ENCODE measurements at places on chromosomes 16 and 17.

DNA sequence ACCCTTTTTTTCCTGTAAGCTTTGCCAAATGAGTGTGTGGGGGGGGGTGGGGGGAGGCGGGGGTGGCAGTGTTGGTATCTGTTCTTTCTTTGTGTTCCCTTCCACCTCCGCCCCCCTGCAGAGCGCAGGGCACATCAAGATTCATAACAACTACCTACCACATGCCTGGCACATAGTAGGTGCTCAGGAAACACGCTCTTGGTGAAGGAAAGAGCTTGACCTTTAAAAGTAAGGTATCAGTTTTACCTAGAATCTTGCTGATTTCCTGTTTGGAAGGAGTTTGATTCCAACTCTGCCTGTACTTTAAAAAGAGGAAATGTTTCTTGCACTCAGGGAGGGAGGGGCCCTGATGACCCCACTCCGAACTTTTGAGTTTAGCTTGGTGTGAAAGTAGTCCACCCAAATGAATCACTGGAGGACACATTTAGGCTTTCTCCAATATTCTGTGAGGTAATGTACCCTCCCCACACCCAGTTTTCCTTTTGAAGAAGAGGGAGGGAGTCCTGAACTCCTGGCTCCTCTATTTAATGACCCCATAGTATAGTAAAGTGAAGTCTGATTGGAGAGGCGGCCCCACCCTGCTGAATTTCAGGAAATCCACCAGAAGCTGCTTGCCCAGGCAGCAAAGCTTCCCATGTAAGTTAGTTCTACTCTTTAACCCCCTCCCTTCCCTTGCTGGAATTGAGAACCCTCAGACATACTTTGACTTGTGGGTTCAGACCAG, 560 bp upstream of the FAM20A start:
- no peak for DNase-seq

GRCh38 chr16:53094013-53094630, 39.3 kb downstream of the CHD9 start:
- no peak for DNase-seq

DNA sequence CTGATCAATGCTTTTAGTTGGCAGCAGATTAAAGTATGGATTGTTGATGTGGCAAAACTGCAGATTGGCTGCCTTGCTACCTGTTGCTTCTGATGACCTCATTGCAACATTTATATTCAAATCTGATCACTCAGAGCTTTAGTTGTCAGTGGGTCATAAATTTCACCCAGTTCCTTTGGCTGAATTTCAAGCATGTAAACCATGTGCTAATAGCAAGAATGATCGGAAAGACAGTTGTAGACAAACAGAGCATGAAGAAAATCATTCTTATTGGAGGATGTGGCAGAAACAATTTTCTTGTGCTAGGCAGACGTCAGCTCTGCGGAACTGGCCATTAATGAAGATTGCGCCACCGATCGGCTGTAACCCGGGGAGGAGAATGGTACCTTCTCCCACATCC, 346.6 kb upstream of the EEF2KMT start:
- DNase-seq: no peak

- no peak for DNase-seq
These were observed 24.7 kb upstream of the PSMD7 start for GRCh38 chr16:74271872-74272271.
